ENCODE measurements at places on chromosomes 4 and X.

DNA sequence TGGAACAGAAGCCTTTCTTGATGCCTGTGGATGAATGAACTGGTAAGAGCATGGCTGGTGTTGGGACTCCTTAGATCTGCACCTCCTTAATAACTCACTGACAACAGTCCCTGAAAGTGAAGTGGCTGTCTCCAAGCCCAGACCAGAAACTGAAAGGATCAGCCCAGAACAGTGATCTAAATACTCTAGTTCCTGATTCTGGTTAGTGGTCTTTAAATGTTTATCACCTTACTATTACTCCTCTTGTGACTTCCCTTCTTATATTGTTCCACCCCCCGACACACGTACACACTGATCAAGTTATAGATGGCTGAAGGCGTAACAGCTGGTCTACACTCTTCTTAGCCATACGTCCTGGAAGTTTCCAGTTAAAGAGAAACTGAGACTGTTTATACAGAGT, 33.8 kb upstream of the ARMCX2 start:
- DNase-seq, result no peak

- DNase-seq, result no peak
Measured at GRCh38 chr4:16411501-16412085, 185.3 kb upstream of the TAPT1 start.

DNA sequence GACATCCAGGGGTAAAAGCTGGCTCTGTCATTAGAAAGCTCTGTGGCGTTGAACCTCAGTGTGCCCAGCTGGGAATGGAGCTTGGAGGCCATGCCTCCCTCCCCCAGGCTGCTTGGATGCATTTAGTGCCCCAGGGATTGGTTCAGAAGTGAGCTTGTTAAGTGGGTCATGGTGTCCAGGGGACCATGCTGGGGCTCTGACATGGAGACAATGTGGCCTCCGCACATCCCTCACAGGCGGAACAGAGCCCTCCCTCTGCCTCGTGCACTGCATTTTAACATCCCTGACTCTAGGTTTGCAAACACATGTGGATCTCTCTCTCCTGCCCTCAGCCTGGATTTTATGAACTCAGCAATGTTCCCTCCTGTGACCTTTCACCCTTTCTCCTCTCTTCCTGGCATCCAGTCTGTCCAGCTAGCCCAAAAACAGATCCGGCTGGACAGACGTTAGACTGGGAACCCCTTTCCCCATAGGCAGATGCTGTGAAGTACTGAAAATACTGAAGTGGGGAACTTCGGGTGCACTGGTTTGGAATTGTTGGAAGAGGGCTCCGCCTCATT, 81.5 kb downstream of the SORCS2 start:
- DNase-seq, result no peak

DNA sequence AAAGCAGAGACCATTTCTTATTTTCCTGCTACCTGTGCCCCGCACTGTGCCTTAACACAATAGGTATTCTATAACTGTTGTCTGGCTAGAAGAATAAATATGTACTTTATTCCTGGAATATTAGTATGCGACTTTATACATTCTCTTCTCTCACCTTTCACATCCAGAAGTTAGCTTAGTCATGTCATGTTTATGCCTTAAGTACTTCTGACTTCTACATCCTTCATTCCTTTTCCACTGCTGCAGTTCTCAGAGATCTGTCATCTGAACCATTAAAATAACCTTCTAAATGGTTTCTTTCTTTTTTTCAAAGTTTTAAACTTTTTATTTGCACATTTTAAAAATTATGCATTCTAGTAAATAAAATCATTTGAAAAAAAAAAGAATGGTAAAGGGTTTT, 34.4 kb downstream of the KIF4A start:
- DNase-seq, result no peak

DNA sequence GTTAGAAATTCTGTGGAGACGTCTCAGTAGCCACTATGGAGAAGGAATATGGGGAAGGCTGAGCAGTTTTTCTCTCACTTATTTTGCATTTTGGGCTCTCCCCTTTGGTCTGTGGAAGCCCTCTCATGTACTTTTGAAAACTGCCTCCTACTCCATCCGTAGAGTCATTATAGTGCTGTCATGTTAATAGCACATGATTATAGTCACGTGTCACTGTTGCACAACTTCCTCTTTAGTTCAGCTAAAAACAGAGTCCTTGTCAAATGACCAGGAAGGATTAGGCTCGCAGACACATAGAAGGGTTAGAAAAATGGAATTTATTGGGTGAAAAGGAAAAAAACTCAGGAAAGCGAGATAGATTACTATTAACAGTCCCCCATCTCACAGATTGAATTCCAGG, 258.2 kb upstream of the CXorf51A start:
- DNase-seq, result no peak

DNA sequence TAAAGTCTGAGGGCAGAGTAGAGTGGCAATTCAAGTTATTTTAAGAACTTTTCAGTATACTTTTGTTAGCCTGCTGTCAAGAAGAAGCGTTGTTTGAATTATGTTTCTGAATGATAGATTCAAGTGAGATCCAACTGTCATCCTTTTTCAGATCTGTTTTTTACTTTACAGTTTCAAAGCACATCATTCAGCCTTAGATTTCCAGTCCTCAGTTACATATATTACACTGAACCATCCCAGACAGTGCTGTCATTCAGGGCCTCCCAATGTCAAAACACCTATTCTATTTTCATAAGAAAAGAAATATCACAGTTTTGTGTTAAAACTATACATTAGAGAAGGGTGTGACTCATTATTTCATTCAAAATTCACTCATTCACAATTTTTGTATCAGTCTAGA, 856.9 kb downstream of the ADGRL3 start:
- DNase-seq, result no peak

DNA sequence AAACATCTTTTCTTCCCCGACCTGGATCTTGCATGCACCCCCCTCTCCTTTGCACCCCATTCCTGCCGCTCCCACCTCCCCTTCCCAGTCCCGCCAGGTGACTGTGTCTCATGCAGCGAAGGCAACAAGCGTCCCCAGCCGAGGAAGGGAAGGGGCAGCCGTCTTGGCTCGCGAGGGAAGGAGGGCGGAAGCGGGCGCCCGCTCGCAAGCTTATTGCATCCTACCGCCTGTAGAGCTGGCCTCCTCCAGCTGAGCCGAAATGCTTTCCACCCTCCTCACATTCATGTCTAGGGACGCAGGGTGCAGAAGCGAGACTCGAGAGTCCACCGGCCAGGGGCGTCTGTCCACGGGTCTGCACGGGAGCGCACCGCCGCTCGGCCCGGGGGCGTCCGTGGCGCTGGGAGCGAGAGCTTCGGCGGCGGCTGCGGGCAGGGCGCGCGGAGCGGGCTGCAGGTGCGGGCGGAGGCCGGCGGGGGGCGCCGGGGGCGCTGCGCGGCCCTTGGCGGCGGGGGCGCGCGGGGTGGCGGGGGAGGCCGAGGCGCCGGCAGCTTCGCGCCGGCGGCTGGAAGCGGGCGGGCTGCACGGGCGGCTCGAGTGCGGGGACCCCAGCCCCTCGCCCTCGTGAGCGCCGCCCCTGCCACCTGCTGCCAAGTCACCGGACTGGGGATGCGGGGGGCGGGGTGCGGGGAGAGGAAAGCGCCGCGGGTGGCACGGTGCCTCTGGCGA, at the start of gene KCNIP4:
TSS of gene KCNIP4 (minus strand) at position 426 of the 726 bp plus-strand sequence.
- peak; percentile 31 for DNase-seq

- DNase-seq, result no peak
Measured at GRCh38 chrX:46757052-46757451, 1.9 kb downstream of the SLC9A7 start.

DNA sequence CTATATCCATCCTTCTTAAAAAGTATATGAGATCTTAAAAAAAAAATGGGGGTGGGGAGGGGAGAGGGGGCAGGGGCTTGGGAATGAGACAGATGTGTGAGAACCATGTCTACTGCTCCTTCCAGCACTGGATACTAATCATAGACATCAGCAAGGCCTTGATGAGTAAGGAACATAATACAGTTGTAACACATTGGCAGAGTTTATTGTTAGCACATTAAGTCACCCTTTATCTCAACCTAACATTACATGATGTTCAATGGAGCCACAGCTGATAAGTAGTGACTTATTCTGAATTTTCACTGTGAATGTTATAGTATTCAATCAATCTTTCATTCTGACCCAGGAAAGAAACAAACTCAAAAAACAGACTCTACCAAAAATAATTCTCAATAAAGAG, 47.3 kb upstream of the KCNE5 start:
- no peak for DNase-seq

GRCh38 chr4:108044951-108045686, 55.4 kb downstream of the HADH start:
- DNase-seq, result no peak

DNA sequence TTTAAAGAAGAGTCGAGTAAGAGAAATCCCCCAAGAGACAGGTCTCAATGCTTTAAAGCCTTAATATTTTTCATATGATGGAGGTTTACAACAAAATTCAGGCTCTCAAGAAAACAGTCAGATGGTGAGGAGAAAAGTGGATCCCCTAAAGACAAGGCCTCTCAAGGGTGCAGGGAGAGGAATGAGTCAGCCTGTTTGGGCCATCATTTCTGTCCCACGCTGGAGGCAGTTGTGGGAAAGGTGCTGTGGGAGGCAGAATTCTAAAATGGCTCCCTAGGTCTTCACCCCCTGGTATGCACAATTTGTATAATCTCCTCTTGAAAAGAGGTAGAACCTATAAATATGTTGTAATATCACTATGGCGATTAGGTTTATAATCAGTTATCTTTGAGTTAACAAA, 4.6 kb upstream of the TIFA start:
- DNase-seq, result no peak

- DNase-seq, result no peak
Measured at GRCh38 chr4:152039023-152039481, 278.2 kb upstream of the GATB start.

- no peak for DNase-seq
Measured at GRCh38 chr4:142034101-142034500, 397.7 kb downstream of the IL15 start.

Data from activated T-cell treated with anti-CD3 and anti-CD28 coated beads, Interleukin-2, amount 50 U/mL, for 24 hours (primary cell).